ENCODE measurements at places on chromosomes 1 and 21. TPM values are rescaled to one million over a fixed set of nuclear protein-coding genes. Genes with fewer than 3 reads are reported as not detected.

The CD247 gene
- total RNA-seq: 0.31 TPM

The CD5L gene
- not detected for total RNA-seq

The LENEP gene
- total RNA-seq: 0.40 TPM

The RCSD1 gene
- total RNA-seq: 40.8 TPM

The ASB17 gene
- not detected for total RNA-seq

The OR13G1 gene
- not detected for total RNA-seq
